ENCODE measurements at places on chromosomes 3 and 15.

GRCh38 chr15:101723171-101723873 lies 951 bp downstream of the TARS3 start:
- peak; percentile 35 for DNase-seq

DNA sequence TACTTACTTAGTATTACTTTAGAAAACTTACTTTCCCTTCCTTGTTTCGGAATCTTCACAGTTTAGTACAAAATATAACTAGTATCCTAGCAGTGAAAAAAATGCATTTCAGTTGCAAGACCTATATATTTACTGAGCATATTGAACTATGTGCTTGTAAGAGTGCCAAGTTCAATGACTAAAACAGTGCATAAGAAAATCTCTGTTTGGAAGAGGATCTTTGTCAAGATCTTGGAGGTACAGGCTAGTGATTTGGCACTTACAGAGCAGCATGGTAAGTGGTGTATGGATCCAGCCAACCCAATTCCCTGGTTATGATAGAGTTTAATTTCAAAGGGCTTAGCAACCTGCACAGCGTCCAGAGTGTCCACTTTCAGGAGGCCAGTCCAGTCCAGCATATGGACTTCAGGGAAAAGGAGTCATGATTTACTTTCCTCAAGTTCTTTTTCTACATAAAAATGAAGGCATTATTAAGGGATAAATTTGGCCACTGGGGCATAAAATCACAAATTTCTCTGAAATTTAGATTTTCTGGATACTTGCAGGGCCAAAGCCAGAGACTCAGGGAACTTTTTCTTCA lies 625.8 kb upstream of the BCHE start:
- no peak for DNase-seq

DNA sequence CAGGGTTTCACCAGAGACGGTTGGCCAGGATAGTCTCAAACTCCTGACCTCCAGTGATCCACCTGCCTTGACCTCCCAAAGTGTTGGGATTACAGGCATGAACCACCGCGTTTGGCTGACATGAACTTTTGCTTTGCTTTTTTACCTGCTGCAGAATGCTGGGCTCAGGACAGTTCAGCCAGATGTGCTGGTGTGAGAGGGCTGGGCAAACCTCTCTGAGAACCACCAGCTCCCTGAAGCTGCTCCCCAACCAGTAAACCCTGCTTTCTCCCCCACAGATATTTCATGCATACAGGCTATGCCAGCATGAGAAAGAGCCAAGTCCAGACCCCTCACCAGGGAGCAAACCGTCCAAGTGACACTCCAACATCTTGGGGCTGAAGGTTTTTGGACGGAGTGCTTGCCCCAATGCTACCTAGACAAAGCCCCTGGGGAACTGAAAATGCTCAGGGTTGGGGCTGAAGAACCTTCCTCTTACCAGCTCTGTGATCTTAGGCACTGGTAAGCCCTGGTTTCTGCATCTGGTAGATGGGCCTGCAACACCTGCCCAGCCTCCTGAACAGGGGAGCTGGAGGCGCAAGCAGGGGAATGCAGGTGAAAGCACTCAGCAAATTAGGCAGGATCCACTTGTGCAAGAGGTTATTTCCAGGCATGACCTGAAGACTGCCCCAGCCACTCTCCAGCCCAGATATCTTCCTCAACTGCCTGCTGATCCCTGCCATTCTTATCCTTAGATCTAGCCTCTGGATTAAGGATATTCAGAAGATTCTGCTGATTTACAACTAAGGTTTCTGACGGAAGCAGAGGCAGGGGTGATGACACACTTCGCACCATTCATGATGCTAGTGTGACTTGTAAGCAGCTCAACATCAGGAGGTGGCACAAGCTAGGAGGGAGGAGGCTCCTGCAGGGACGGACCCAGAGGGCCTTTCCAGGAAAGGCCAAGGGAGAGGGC lies 78.8 kb downstream of the TLE3 start:
- DNase-seq: no peak

GRCh38 chr3:71110385-71111222 lies 472.9 kb downstream of the FOXP1 start:
- DNase-seq: no peak

GRCh38 chr3:38115645-38116427 lies 21.1 kb downstream of the ACAA1 start:
- DNase-seq: no peak

DNA sequence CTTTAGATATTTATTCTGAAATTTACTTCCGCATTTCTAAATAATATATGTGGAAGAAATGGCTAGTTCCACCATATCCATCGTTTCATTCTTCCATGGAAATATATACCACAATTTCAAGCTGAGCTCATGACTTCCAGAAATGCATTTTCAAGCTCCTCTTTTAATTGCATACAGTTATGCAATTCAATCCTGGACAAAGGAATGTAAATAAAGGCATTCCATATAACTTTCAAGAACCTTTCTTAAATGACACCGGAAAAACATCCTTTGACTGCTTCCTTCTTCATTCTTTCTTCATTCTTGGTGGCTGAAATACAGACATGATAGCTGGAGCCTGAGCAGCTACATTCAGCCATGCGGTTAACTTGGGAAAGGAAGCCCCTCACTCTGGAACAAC lies 185.2 kb upstream of the GADL1 start:
- peak; percentile 54 for DNase-seq

DNA sequence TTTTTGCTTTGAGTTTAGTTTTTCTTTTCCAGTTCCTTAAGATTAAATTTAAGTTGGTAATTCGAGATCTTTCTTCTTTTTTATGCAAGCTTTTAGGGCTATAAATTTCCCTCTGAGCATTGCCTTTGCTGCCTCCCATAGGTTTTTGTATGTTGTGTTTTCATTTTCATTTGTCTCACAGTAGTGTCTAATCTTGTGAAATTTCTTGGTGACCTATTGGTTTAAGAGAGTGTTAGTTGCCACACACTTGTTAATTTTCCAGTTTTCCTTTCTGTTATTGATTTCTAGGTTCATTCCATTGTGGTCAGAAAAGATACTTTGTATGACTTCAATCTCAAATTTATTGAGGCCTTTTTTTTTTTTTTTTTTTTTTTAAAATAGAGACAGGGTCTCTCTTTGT lies 18.3 kb upstream of the IL20RB start:
- DNase-seq: peak; percentile 39

DNA sequence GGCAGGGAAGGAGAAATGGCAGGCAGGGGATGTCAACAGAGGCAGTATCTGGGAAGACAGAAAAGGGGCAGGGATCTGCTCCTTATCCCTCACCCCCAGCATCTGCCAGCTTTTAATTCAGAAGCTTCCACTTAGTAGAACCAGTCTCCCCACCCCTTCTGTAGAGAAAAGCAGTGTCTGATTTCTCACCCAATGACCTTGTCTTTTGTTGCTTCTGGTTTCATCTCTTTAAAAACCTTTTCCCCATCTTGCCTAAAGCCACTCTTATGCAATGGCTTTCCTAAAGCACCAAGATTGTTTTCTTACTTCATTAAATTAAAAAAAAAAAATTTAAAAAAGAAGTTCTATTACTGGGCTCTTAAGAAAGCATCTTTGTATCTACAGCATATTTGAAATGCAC lies 27.8 kb downstream of the ARHGEF3 start:
- DNase-seq: no peak

DNA sequence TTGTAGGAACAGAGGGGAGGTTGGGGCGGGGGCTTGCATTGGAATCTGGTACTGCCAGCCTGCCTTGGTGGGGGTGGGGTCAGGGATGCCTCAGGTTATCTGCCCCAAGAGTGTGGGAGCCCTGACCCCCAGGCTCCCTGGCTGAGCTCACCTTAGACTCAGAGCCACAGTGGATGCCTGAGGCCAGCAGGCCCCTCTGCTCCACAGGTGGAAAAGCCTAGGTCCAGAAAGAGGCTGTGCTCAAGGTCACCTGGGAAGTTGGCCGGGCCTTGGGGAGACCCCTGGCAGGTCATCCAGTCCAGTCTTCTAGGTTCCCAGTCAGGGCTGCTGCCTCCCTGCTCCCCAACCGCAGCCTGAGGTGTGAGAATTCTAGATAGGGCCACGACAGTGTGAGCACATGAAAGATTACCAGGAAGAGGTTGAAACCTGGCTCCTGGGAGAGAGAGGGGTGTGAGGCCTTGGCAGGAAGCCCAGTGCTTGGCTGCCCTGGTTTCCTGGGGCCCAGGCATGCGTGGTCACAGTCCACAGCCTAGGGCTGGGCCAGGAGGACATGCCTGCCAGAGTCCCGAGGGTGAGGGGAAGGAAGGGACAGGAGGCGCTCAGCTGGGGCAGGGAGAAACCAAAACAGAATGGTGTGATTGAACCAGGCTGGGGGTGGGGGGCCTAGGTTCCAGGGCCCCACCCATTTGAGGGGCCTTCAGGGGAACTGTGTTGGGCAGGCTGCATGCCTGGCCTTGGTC lies 4.9 kb downstream of the HDAC11 start:
- DNase-seq: peak; percentile 50

DNA sequence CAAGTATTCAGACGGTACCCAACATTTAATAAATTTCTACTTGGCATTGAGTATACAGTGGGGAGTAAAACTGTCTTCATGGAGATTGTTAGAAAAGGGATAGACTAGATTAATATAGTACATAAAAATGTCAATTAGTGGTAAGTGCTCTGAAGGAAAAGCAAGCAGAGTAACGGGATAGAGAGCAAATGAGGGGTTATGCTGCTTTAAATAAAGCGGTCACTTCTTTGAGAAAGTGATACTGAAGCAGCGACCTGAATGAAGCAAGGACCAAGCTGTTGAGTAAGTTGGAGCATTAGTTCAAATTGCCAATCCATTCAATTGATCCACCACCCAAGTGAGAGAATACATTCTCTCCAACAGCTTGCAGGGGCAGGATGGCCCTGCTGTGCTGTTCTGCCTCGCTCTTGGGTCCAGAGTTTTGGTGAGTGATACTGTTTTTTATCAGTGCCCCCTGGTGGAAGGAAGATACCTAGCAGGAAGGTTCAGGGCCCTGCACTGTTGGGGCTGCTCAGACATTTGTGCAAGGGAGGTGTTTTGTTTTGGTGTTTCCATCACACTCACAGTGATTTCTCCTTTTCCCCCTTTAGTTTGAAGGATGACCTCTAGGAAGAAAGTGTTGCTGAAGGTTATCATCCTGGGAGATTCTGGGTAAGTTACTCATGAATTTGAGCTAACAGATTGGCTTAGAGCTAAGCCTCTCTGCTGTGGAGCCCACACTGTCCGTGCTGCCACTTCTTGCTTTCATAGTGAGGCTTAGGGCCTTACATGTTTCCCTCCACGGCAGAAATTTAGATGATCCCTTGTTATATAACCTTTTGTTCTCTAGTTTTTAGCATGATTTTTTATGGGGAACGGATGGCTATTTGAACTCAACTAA lies 69.0 kb downstream of the RAB7A start:
- DNase-seq: peak; percentile 61

DNA sequence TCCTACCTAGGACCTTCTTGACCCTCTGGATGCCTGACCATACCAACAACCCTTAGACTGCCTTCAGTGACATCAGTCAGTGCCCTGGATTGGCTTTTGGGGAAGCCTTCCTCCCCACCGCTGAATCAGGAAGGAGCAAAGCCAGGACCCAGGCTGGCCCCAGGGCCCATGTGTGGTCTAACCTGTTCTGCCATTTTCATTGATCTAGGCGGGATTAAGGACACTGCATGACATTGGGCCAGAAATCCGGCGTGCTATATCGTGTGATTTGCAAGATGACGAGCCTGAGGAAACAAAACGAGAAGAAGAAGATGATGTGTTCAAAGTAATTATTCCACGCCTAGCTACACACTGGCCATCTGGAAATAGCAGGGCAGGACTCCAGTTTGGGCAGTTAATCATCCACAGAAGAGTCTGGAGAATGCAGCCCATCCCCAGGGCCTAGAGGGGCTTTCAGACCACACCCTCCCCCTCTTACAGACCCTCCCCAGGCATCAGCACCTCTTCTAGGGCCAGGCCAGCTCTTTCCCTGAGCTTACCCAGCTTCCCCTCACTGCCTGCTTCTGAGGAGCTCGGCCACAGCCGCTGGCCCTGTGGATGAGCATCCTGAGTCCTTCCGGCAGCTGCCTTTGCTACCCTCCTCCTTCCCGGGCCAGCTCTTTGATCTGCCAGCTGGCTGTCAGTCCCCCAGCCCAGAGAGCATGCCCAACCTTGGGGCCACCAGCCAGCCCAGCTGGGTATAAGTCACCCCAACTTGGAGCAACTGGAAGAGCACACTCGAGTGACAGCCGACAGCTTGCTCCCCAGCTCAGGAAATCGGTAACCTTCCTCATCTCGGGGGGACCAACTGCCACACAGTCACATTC lies 45.9 kb downstream of the CHDH start:
- peak; percentile 30 for DNase-seq

GRCh38 chr3:121942116-121942786 lies 48.0 kb downstream of the SLC15A2 start:
- DNase-seq: no peak

DNA sequence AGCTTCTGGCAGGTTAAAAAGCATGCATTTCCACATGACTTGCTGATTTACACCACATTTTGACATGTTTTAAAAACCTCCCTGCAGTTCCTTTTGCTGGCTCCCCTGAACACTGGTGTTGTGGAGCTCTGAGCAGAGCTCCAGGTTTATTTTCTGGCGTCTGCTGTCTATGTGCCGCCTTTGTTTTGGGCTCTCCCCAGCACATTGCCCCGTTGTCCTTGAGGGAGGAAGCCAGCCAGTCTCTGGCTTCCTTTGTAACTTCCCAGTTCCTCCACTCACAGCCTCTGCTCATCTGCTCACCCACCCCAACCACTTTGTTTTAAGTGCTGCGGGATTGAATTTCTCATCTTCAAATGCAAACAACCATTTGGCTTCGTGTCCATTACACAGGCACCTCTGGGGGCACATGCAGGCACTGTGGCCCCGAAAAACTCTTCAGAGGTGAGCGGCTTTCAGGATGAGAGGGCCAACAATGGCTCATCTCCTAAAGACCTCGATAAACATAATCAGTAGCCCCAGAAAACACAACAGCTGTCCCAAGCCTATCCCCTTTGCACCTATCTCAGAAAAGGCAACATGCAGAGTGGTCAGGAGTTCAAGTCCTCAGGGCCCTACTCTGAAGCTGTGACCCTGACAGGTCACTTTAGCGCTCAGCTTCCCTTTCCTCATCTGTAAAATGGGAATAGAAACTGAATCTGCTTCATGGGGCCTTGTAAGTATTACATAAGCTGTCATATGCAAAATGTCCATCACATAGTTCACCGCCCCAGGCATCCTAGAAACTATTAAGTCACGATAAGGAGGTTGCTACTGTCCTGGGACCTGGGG lies 1.3 kb upstream of the MEF2A start:
- peak; percentile 36 for DNase-seq

GRCh38 chr15:72970933-72971760 lies 81.1 kb upstream of the NEO1 start:
- no peak for DNase-seq

DNA sequence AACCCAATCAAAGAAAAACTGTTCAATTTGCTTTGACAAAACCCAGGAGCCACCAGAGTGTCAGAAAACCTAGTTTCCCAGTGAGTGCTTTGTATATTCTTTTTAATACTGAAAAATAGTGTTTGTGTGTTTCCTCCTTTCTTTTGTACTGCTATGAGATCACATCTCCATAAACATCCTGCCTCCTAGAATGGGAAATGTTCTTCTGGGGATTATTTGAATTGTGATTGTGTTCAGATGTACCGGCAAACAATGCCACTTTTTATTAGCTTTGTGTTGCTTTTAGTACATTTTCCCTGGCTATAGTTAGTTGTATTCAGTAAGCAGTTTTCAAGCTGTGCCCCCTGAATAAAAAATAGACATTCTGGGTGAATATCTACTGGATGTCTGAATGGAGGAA lies 148.0 kb upstream of the NR2E3 start:
- no peak for DNase-seq

Data from AG10803 (cell line).